Activated naive CD4-positive, alpha-beta T cell treated with anti-CD3 and anti-CD28 coated beads, Interleukin-2, amount 50 U/mL, for 16 hours (primary cell): ENCODE measurements at places on chromosomes 5 and 9.

DNA sequence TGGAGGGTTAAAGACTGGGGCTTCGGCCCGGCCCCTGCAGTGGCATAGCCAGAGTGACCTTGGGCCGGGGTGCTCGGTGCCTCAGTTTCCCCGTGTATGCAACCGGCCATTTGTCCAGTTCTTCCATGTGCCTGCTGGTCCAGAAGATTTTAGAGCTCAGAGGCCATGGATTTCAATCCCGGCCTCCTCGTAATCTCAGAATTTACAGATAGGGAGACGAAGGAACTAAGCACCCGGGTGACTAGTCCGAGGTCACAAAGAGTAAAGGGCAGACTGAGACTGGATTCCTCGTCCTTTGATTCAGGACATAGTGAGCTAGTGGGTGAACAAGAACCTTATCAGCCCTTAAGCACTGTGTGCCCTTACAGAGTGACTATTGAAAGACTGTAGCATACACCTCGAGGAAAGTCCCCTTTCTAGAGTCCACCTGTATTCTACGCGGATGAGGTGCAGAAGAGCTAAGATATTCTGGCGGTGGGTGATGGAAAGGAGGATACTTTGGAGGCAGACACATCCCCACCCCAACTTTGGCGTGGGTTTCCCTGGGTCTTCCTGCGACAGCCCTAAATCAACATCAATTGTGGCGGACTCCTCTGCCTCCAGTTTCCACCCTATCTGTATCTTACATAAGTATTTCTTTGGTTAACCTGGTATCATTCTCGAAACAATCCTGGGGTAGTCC, 597 bp downstream of the SLC31A1 start:
- no peak for DNase-seq

- DNase-seq: no peak
Measured at GRCh38 chr5:5257353-5257752, 117.2 kb downstream of the ADAMTS16 start.

GRCh38 chr5:172414531-172415361, 39.6 kb downstream of the SH3PXD2B start:
- DNase-seq: no peak

DNA sequence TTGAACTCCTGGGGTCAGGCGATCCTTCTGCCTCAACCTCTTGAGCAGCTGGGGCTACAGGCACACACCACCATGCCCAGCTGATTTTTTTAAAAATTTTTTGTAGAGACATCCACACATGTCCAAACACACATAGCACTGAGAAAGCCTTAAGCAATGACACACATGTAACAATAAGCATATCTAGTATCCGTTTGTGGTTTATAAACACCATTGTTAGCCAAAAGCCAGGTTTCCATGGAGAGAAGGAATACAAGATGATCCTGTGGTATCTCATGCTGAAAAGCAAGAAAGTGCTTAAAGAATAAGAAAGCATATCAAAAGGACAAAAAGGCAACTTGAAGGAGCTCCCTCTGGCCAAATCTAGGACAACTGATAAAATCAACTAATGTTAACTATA, 29.7 kb upstream of the SLC1A3 start:
- DNase-seq: no peak

DNA sequence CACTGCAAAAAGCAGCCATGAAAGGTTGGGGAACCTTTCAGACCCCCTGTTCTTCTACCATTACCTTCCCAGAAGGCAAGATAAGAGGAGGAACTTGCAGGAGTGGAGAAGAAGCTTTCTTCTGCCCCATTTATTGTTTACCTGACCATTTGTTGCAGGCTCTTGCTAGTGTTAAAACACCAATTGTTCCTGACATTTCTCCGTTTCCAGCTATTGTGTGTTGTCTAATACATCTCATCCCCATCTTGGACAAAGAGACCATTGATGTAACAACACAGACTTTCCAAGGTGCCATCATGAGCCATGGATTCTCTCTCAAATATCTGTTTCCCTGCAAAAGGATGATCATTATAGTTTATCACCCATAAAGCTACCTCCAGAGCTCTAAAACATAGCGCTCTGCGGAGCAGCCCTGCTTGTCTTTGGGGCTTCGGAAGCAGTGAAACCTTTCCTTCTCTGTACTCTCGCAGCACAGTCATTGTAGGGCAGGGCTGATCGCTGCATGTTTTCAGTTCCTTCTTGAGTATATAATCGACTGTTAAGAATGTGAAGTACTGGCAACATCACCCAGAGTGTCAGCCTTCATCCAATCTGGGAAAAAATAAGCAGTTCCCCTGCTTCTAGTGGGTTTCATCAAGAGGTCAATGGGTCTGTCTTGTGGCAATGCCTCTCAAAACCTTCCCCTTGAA, 680.0 kb downstream of the SEMA5A start:
- DNase-seq: no peak

- no peak for DNase-seq
Measured at GRCh38 chr9:136588663-136589464, 43.0 kb upstream of the NOTCH1 start.

- no peak for DNase-seq
Measured at GRCh38 chr9:113918697-113919350, 42.7 kb downstream of the ZNF618 start.

GRCh38 chr5:139460455-139460854, 2.1 kb downstream of the ECSCR start:
- no peak for DNase-seq
